ENCODE measurements at places on chromosomes 2 and 18.

- no peak for DNase-seq
These were observed 58.1 kb upstream of the RNU4ATAC start for GRCh38 chr2:121472470-121472993.

GRCh38 chr18:35974181-35974580, 1.7 kb downstream of the RMP24 start:
- no peak for DNase-seq

- no peak for DNase-seq
These were observed 31.8 kb upstream of the NTSR2 start for GRCh38 chr2:11701751-11702301.

- no peak for DNase-seq
These were observed 21.6 kb downstream of the TRPM8 start for GRCh38 chr2:233938676-233939370.

DNA sequence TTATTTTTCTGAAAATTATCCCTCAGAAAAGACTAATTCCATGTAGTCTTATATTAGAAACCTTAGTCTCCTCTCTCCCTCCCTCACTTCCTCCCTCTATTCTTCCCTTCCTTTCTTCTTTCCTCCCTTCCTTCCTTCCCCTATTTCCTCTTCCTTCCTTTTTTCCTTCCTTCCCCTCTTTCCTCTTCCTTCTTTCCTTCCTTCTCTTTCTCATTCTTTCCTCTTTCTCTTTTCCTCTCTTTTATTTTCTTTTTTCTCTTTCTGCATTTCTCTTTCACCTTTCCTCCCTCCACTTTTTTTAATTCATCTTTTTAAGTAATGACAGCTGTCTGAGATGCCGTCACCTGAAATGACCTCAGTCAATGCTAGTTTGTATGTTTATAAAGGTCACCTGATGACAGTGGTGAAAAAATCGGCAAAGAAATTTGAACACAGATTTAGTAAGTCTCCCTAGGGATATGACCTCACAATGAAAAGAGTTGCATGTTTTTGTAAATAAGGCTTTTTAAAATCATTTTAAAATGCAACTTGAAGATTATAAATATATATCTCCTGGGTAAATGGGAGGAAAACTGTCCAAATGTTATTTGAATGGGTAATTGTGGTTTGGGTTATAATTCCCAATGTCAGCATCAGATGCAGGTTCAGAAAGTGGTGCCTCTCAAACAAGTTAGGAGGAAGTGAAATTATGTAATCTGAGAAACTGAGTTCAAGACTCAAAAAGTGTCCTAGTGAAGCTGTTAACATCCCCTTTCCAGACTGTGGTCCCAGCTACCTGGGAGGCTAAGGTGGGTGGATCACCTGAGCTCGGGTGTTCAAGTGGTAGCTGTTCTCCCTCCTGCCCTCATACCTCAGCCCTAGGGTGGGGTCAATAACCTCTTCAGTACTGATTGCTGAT, 90.3 kb upstream of the ST3GAL5 start:
- DNase-seq, result no peak

DNA sequence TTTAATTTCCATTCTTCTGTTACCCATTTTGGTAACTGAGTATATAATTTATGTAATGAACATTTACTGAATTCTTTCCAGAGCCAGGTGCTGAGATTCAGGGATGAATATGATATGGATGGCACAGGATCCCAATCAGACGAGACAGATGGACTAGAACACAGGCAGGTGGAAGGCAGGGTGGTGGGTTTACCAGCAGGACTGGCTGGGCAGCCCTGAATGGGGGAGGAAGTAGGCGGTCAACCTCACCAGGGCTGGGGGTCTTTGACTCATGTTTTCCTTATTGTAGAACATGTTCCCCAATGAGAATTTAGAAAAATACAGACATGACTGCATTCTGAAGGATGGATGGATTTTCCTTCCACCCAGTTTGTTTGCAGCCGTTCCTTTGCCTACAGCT, 80.3 kb downstream of the CIB4 start:
- no peak for DNase-seq

All from DMS153 (cell line).